ENCODE measurements at places on chromosomes 6 and 20.
A peak's percentile ranks its signal among the peaks of the same experiment; 100 is the strongest.

DNA sequence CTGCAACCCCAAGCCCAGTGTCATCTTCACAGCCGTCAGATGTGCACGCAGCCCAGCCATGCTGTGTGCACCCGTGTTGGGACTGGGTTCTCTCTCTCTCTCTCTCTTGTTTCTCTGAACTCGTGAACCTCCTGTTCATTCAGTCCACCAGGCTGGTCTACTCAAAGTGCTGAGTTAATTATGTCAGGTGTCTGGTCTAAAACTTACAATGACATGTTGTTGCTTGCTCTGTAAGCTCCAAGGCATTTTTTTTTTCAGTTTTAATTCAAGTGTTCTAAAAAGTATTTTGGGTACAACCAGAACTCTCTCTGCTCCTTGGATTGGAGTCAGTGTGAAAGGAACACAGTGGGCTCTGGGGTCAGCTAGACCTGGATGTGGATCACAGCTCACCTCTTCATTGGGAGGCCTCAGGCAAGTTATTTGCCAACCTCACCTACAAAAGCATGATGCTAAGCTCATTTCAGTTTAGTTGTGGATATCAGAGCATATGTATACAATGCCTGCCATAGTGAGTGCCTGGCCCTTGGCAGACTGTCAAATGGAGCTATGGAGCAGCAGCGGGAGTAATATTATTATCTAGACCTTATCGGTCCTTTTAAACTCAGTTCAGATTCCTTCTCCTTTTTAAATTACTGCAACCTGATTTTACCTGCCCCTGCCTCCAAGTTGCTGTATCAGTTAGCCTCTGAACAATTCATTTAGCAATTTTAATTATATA lies 59.5 kb downstream of the PLEKHG1 start:
- peak; percentile 64 for DNase-seq

- no peak for DNase-seq
Observed at GRCh38 chr20:4272225-4272624, 256.9 kb upstream of the RNF24 start.

DNA sequence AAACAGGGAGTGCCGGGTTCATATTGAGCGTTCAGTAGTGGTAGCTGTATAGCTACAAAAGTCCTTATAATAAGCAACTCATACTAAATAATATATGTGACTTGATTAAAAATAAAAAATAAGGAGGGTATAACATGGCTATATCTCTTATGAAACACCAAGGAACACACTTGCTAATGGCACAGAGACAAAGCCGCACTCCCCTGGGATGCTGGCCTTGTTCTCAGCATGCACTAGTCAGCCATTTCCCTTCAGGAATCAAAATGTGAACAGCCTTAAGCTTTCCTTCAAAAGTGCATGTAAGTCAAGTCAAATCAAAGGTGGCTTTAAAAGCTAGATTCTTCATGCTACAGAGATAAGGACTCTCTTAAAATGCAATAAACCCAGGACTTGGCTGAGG lies 9.4 kb downstream of the HMGCLL1 start:
- no peak for DNase-seq

GRCh38 chr6:126628125-126628524 lies 288.2 kb downstream of the CENPW start:
- peak; percentile 7 for DNase-seq

- DNase-seq, result no peak
Observed at GRCh38 chr6:46052479-46052878, 36.8 kb upstream of the CLIC5 start.

GRCh38 chr6:163711615-163712565 lies 297.4 kb downstream of the QKI start:
- peak; percentile 67 for DNase-seq

DNA sequence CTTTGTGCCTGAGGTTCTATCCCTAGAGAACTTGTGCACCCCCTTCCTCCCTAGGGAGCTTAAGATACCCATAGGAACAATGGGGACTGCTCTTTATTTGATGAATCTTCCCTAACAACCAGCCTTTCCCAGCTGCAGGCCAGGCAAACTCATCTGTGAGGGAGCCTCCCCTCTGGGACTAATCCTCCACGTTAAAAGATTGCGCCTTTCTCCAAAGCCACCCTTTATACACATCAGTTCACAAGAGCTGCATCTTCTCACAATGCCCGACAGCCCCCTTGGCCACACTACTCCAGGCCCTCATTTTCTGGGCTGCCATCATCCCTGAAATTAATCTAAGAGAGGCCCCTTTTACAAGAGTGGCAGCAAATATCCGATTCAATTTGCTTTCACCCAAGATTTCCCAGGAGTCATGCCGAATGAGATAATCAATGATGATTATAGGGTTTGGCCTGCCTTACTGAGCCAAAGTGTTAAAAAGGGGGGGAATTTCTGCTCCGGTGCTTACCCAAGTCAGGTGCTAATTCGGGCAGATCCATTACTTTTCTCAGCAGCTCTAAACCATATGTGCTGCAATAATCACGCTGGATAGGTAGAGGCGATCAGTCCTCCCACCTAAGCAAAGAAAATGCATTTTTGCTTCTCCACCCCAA lies 336.5 kb downstream of the KIF16B start:
- no peak for DNase-seq

DNA sequence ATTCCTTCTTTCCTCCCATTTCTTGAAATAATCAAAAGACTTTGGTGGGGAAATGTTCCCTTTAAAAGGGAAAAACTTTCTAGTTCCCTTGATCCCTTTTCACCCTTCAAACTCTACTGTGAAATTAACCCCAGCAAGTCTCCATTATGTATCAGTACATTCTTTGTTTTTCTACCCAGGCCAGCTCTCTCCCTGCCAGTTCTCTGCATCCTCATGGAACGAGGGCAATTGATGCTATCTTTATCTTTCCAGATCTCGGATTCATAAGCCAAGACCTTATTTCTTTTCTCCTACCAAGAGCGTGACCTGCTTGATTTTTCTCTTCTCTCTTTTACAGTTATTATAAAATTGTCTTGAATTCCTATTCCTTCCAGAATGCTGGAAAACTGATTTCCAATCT lies 75.8 kb downstream of the ADGRB3 start:
- no peak for DNase-seq

GRCh38 chr20:20014659-20015058 lies 2.5 kb upstream of the NAA20 start:
- DNase-seq, result no peak

DNA sequence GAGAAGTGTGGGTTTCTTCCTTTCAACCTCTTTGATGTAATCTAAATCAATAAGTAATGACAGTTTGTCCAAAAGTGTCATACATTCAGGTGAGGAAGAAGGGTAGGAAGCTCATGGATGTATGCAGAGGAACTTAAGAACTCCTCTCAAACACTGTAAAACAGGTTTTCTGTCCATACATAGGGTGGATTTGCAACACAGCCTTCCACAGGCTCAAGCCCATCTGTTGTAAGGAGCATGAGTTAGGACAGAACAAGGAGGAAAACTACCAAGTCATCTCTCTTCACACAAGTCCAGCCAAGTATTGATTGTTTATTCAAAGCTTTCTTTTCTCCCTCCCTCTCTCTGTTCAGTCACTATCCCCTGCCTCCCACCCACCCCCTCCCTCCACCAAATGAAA lies 49.0 kb upstream of the CDYL start:
- DNase-seq, result no peak

- DNase-seq, result no peak
Observed at GRCh38 chr6:96907498-96907897, 9.8 kb upstream of the NDUFAF4 start.

DNA sequence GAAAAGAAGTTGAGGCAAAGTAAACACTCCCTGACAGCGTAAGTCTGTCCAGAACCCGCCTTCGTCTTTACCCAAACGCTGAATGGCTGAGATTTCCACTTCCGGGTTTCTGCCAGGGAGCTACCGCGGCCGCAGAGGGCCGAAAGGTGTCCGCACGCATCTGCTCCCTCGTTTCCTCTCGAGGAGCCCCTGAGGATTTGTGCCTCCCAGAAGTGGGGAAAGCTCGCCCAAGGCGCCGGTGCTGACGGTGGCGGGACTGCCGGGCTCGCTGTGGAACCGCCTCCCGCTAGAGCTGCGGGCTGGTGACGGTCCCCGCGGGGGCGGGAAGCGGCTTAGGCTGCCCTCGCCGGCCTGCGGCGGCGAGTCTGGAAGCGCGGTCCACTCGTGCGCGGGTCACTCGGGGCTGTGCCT lies 1760.2 kb upstream of the DEFB115 start:
- peak; percentile 7 for DNase-seq

- DNase-seq, result no peak
Observed at GRCh38 chr20:48970681-48971365, 49.3 kb downstream of the ARFGEF2 start.

DNA sequence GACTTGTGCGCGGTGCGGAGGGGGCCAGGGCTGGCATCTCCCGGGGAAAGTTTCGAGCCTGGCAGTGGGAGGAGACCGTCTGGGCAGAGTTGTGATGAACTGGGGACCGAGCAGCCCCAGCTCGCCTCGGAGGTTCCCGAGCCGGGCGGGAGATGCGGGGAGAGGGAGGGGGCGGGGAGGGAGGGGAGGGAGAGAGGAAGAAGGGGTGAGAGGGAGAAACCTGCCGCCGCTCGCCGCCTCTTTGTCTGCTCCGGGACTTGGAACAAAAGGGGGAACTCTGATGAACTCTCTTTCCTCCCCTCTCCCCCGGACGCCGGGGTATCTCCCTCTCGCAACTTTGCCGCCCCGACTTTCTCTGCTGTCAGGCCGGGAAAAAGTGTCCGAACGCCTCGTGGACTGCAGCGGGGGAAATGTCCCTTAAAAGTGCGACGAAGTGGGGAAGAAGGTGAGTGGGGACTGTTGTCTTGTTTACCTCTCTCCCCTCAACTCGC lies 72.7 kb downstream of the SOX4 start:
- DNase-seq, result peak; percentile 53

- DNase-seq, result no peak
Observed at GRCh38 chr6:12017263-12017662, 5.2 kb downstream of the HIVEP1 start.

- no peak for DNase-seq
Observed at GRCh38 chr20:1782181-1782580, 113.0 kb upstream of the SIRPA start.

- no peak for DNase-seq
Observed at GRCh38 chr6:143507358-143508145, 4.0 kb downstream of the FUCA2 start.

DNA sequence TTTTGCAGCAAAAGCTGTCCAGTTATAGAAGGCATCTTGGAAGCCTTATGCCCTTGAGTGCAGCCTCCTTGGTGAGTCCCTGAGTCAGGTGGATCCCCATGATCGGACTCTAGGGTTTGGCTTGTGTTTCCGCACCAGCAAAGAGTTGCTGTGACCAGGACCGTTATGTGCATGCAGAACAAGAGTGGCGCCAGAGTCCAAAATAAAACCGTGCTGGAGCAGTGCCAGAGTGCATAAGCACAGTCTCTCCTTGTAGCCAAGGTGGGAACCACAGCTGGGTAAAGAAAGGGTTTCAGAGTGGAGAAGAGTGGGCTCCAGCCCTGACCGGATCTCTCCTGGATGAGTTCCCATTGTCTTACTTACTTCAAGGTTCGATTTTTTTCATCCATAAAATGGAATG lies 58.6 kb downstream of the FOXA2 start:
- DNase-seq, result no peak

- DNase-seq, result no peak
Observed at GRCh38 chr20:31675828-31676608, 38.3 kb downstream of the COX4I2 start.

GRCh38 chr6:90397929-90398674 lies 101.5 kb upstream of the BACH2 start:
- DNase-seq, result no peak

GRCh38 chr6:152636021-152636608 lies 1.0 kb downstream of the SYNE1 start:
- DNase-seq, result peak; percentile 25

DNA sequence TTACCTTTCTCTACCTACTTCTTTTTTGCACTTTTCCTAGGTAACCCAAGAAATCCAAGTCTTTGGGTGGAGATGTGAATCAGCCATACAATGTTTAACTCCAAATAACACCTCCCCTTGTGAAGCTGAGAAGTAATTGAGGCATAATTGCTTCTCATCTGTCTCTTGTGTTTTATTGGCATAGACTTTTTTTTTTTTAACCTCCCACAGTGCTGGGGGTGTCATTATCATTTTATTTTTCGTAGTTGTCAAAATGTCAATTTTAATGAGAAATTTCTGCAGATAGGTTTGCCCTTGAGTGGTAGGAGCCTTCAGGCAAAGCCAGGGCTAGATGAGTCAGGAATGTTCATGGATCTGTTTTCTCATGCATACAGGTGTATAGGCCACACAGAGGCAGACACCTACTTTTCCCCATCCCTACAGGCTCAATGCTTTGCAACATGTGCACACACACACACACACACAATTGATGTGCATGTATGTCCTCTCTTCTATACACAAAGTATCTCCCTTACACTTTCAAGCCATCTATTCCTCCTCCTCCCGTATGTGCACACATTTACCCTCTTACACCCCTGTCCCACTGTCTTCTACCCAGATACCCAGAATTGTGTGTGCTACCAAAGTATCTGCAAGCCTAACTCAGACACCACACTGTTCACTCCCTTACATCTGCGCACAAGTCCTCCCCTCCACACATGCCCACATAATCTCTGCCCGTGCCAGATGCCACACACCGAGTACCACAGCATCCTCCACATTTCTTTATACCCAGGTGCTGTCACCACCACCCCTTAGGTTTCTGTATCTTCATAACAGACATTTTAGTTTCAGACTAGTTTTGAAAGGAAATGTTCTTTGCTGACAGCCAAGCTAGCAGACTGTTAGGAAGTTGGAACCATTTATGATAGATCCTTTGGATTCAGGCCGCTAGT lies 22.0 kb downstream of the RALY start:
- DNase-seq, result no peak

DNA sequence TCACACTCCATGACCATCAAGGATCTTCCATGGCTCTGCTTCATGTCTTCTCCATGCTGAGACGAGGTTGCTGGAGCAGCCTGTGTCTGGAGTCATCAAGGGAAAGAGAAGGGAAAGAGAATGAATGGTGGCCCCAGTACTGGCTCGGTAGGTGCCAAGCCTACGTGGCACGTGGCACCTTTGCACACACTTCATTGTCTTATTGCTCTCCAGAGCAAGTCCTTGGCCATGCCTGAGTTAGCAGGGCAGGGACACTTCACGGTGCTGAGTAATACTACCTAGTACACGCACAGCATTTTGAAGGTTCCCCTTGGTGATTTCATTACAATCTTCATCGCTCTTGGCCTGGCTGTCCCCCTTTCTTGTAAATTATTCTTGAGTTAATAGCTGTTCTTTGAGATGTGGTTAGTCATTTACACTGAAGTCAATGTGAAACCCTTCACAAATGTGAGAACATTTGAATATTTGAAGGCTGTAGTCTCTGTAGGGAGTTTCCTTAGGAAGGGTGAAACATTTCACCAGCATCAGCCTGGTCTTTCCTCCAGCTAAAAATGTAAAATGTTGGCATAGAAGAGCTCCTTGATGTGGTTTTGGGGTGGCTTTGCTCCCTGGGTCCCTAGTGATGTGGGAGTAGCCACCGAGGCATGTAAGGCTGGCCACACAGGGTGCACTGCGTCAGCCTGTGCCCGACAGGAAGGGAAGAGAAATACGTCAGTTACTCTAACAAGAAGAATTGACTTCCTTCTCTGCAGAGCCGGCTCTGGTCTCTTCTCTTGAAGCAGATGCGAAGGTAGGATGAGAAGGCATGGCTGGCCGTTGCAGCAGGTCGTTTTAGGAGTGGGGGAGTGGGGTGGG lies at the start of gene SYTL3:
Gene SYTL3 (plus strand): TSS at position 766 of the 855 bp plus-strand sequence. CDS start 13,215 bp downstream, outside the sequence.
- no peak for DNase-seq

- peak; percentile 54 for DNase-seq
Observed at GRCh38 chr20:45039475-45039820, 61.5 kb downstream of the KCNS1 start.

All from lung (tissue), 17 donors.